ENCODE measurements at places on chromosomes 6 and 20. TPM values are rescaled to one million over a fixed set of nuclear protein-coding genes. Genes with fewer than 3 reads are reported as not detected.

DNA sequence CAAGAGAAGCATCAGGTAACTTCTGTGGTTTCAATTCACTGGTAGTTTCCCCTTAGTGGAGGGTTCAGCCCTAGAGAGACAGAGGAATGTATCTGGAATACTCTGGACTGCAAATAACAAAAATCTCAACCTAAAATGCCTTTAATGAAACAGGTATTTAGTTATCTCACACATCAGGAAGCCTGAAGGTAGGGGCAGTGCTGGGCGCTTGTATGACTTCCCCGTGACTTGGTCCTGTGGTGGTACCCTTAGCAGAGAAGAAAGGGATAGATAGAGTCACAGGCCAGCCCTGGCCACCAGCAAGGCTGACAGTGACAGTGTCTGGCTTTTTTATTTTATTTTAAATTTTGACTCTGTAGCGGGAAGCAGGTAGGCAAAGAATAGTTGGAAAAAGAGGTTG is 14.9 kb downstream of the LRRC1 start:
- no peak for DNase-seq

- DNase-seq = peak; percentile 35
These were observed 149.0 kb upstream of the SGK1 start for GRCh38 chr6:134466771-134467525.

Gene DNMT3B
- total RNA-seq = 2.0 TPM

GRCh38 chr20:36313926-36314325 is 7.8 kb downstream of the DLGAP4 start:
- DNase-seq = no peak

Gene RSPO3
- total RNA-seq = not detected

GRCh38 chr6:31575952-31576685 is 754 bp downstream of the TNF start:
- no peak for DNase-seq

DNA sequence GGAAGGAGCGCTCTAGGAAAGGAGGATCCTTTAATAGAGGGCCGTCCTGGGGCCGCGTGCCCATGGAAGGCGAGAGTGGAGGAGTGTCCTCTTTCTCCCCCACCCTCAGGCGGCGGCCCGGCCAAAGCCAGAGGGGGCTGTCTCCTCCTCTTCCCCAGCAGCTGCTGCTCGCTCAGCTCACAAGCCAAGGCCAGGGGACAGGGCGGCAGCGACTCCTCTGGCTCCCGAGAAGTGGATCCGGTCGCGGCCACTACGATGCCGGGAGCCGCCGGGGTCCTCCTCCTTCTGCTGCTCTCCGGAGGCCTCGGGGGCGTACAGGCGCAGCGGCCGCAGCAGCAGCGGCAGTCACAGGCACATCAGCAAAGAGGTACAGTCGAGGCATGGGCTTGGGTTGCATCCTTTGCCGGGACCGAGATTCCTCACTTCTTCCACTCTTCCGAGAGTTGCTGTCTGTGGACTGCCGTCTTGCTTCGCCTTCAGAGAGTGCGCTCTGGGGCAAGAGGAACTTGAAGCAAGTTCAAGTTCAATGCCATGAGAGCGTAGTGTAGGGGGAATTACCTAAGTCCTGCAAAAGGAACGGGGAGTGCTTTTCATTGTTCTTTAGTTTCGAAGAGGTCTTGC is at the start of gene LAMA2:
Gene LAMA2, plus strand, starts transcription at position 148 of the 621 bp plus-strand sequence. Its CDS starts 108 bp downstream, at position 256.
- no peak for DNase-seq

DNA sequence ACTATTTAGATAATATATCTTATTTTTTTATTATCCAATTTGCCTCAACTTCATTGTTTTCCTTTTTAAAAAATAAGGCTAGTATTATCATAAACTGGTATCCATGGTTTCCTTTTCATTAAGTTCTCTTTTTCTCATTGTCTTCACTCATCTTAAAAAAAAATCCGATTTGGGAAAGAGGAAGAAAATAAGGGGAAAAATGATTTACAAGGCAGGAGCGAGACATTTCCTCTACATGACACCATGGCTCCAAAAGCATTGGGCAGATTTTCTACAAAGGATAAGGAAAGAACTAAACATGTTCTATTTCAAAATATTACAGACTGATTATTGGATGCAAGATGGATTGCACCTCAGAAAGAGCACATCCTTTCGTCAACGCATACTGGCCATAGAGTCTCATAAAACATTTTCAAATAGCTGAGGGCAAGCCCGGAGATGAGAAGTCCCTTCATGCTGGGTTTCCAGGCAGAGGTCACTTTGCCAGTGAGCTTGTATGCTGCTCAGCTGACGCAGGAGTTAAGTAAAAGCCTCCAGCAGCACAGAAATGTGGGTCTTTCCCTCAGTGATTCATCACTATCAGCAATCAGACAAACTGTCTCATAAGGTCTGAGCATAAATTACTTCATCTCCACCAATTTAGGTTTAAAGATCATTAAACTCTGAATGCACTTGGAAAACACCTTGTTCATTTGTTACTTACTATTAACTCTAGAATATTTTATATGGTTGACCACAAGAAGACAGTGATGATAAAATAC is 129.0 kb upstream of the TNFAIP3 start:
- DNase-seq = peak; percentile 71

Gene ARFGEF3
- total RNA-seq = 3.4 TPM

- no peak for DNase-seq
These were observed 62.1 kb downstream of the OLIG3 start for GRCh38 chr6:137432054-137432611.

DNA sequence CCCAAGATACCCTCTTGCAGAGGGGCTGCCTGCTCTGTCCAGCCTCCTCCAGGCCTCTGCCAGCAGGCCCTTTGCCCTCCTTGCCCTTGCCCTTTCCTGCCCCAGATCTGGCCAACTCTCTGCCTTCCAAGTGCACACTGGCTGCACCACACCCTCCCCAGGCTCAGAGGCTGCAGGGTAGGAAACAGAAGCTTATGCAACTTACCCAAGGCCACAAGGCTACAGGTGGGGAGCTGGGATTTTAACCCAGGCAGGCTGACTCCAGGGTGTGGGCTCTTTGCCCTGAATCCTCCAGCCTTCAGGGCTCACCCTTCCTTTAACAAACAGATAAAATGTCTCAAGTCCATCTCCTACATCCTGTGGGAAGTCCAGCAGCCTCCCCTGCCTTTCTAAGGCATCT is 14.5 kb upstream of the TRAF3IP2 start:
- DNase-seq = no peak

- no peak for DNase-seq
These were observed 47.4 kb upstream of the SRF start for GRCh38 chr6:43123461-43124314.

Gene SNTA1
- 2.0 TPM for total RNA-seq

DNA sequence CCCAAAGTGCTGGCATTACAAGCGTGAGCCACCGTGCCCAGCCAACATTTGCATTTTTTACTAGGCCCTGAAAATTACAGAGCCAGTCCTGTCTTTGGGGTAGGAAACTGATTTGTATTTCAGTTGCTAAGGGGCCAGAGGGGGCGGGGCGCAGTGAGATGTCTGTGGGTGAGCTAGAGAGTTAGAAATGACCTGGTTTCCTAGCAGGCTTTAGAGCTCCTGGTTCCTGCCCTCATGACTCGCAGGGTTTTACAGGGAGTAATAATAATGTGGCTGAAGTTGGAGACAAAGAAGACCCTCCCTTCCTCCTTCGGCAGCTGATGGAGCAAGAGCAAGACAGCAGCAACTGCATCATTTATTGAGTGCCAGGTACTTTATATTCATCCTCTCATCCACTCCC is 131.5 kb downstream of the TFAP2C start:
- DNase-seq = no peak

Gene SRSF12
- total RNA-seq = 1.1 TPM

DNA sequence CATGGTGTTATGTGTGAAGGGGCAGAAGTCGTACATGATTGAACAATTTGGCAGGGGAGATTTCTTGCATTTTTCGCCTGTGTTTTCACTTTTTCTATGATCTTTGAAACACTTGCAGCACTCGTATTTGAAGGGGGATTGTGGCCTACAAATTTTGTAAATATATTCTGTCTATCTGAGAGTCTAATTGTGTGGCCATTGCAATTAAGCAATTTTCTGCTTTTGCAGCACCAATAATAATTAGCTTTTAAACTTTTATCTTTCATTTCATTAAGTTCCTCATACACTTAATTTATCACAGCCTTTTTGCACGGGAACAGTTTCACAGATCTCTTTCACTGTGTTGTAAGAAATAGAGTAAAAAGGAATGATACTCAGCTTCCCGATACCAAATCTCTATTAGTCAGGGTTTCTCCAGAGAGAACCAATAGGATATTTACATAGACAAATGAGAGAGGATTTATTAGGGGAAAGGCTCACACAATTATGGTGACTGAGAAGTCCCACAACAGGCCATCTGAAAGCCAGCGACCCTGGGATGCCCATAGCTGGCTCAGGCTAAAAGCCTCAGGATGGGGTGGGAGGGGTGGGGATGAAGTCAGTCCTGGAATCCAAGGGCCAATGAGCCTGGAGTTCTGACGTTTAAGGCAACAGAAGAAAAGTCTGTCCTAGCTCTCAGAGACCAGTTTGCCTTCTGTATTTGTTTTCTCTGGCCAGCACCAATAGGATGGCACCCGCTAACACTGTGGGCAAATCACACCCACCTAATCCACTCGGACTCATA is 58.3 kb downstream of the KIF6 start:
- no peak for DNase-seq

DNA sequence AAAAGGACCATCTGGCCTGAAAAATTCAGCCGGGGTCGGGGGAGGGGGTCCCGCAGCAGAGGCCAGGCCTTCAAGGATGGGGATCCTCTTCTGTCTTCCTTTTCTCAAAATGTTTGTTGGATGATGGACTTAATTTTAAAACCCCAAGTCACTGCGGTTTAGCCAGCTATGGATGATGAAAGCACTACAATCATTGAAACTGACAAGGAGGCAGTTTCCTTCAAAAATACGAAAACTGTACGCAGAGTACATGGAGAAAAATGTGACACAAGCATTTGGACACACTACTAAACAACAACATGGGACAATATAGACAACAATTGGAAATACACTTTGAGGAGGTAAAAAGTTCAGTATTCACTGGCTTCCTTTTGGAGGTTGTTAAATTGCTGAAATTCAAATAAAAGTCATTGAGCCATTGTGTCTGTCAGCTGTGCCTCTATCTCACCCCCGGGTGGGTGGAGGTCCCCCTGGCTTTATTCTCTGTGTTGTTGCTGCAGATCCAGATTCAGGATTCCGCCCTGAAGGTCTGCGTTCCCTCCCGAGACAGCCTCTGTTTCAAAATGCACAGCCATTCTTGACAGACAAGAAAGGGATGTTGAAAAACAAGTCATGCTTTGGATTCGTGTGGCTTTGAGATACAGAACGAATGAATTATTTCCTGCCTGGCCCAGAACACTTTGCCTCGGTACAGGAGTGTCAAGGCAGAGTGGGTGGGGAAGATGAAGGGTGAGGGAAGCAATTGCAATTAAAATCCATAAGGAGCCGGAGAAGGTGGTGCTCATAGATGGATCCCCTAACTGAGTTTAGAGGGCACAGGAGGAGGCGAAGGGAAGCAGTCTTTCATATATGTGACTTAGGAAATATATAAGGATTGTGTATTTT is 118.2 kb downstream of the TTLL2 start:
- DNase-seq = no peak

- peak; percentile 51 for DNase-seq
These were observed 164.1 kb upstream of the ECI2 start for GRCh38 chr6:4299476-4299875.

Gene MEP1A
- total RNA-seq = not detected

- peak; percentile 67 for DNase-seq
These were observed 120.7 kb upstream of the ZFP64 start for GRCh38 chr20:52312132-52312729.

GRCh38 chr20:21289651-21290050 is 13.5 kb upstream of the XRN2 start:
- DNase-seq = no peak

- DNase-seq = no peak
These were observed 117.4 kb downstream of the ZFAND3 start for GRCh38 chr6:37936906-37937305.

DNA sequence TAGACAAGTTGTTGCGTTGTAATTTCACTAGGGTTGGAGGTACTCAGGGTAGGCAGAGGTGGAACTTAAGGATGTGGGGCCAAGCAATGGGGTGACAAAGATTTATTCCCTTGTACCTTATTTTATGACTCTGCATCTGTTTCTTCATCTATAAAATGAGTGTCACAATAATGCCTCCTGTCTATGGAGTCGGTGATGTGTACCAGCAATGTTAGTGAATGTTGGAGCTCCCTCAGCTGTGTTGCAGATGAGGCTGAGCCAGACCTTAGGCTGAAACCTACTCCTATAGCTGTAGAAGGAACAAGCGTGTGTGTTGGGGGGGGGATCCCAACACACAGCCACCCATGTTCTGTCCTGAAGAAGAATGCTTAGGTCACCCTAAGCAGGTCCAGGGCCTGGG is 4.5 kb downstream of the UBE2C start:
- DNase-seq = no peak

- peak; percentile 49 for DNase-seq
These were observed 30.5 kb downstream of the C6orf15 start for GRCh38 chr6:31081872-31082271.

DNA sequence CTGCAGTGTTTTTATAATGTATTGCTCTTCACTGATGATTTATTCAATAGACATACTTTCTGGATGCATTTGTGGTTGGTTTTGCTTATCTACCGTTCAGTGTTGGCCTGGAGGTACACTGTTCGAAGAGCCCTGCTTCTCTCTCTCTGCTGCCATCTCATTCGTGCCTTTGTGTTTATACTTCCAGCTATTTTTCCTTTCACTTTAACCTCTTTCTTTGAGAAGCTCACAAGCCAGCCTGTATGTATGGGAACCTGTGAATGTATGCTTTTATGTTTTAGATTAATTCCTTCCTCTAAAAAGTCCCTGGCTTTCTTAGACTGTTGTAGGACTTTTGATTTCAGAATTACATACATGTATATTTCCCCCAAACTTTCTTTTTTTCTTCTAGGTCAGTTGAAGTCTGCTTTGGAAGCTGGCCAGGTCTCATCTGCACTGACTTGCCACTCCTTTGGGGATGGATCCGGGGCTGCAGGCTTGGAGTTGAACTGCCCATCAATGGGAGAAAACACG is 83.0 kb downstream of the SCAND1 start:
- DNase-seq = peak; percentile 76

- peak; percentile 68 for DNase-seq
These were observed 77.0 kb downstream of the YTHDF1 start for GRCh38 chr20:63138855-63139341.
